ENCODE measurements at places on chromosomes 11 and 22.

GRCh38 chr11:61596990-61597389, 16.1 kb upstream of the SYT7 start:
- ATAC-seq, result no peak

DNA sequence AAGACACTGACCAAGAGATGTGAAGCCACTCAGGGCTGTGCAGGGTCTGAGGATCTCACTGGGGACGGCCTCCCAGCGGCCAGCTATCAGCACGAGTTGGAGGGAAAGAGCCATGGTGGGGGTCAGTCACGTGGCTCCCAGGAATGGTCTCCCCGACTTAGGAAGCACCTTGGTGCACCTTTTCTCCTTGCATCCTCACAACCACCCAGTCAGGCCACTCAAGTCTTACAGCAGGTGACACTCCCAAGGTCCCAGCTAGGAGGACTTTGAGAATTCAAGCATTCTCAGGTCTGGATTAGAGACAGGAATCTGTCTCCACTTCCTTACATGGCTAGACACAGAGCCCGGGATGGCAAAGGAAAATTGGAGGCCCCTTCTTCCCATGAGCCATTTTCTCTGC, 2.7 kb downstream of the RNASEH2C start:
- ATAC-seq, result no peak

DNA sequence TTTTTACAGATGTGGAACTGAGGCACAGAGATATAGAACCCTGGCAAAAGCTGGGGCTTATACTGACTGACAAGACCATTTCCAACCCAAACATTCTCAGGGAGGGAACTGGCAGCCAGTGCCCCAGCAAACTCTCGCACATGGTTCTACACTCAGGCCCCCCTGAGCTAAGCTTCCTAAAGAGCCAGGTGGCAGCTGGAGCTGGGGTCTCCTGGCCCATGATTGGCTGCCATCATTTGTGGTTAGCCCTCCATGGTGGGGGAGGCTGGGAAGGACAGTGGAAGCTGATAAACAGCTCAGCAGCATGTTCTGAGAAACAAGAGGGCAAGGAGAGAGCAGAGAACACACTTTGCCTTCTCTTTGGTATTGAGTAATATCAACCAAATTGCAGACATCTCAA, at the start of gene RAG1:
Gene RAG1 (plus strand): TSS at position 314 of the 400 bp plus-strand sequence. CDS start 5,298 bp downstream, outside the sequence.
- no peak for ATAC-seq

DNA sequence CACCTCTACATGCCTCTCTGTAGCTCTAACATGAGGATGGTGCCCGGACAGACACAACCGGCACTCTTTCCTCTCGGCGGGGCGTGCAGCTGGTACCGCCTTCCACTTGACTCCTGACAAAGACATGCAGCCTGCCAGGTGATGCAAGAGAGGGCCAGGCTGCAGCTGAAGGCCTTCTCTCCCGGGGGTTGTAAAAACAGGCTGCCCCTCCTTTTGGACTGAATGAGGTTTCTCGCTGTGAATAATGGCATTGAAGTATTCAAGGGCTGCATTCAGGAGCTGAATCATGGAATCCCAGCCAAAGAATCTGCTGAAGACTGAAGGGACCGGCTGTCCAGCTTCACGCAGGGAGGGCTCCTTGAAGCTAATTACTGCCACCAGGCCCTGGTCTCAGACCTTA, 110.9 kb downstream of the GALNT18 start:
- peak; percentile 48 for ATAC-seq

GRCh38 chr11:62579252-62579651, 5.6 kb upstream of the EEF1G start:
- ATAC-seq, result no peak

GRCh38 chr11:12131943-12132789, 21.8 kb downstream of the MICAL2 start:
- ATAC-seq, result no peak

DNA sequence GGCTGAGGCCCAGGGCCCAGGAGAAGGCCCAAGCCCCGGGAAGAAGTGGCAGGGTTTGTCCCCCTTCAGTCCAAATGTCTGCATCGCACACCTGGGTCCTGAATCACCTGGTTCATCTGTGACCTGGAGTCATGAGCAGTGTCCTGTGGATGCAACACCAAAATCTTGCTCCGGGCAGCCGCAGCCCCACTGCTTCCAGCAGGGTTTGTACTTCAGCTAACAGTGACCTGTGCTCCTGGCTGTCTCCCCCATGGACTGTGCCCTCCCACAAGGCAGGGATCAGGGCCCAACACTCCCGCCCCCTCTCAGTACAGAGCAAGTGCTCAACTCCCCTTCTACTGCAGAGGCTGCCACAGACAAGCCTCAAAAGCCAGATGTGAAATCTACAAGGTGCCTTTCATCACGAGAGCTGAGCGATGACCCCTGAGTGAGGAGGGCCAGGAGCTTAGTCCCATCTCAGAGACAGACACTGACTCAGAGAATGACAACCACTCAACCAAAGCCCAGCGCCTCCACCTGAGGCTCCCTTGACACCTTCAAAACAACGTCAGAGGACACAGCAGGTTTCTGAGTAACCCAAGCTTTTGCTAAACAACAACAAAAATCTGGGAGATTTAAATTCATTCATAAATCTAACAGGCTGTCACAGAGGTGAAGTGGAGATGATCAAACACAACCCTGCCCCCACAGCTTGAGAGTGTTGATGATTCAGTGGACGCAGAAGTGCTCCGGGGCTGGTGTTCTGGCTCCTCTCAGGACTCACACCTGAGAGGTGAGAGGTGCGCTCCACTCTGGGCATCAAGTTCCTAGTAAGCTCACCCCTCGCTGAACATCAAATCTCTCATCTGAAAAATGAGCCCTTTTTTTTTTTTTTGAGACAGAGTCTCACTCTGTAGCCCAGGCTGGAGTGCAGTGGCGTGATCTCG, 3.4 kb downstream of the KIAA0930 start:
- ATAC-seq, result no peak

All from esophagus mucosa (tissue), 1 donor.